SJCRH30 (cell line): ENCODE measurements at places on chromosomes 7 and 10.

GRCh38 chr7:112876877-112877276 is 86.7 kb upstream of the TMEM168 start:
- DNase-seq: no peak

- DNase-seq: no peak
Observed at GRCh38 chr10:108307250-108307924, 1142.9 kb upstream of the SORCS1 start.

GRCh38 chr7:149883452-149883861 is 9.7 kb downstream of the ATP6V0E2 start:
- DNase-seq: peak; percentile 60

GRCh38 chr7:91355695-91356435 is 91.6 kb downstream of the FZD1 start:
- DNase-seq: no peak

DNA sequence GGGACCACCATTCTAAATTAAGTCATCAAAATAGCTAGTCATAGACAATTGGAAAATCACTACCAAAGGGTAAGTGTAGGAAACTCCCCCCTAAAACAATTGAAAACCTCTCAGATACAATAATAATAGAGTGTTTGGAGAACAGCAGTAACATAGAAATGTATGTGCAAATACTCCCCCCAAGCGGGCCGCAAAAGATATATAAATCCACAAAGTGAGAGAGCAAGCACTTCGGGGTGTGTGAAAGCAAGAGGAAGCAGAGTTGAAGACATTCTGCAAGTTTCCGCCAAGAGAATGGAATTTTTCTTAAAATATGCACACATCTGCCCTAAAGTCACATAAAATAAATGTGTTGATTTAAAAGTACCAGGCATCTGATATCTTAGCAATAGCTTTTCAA is 33.3 kb downstream of the CHCHD3 start:
- no peak for DNase-seq

DNA sequence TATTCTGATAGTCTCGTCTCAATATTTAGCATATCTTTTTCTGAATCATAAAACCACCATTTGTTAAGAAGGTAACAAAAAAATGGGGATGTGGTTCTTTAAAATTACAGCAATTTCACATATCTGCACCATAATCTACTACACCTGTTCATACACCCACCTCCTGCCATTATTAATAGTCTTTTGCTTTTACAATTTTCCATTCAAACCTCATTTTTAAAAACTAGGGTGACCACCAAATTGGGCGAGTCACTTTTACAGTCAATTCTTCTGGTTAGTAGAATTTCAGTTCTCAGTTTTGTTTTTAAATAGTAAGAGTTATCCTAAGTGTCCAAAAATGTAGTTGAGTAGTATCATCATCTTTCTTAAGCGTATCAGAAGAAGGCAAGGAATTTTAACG is 48.4 kb upstream of the GSAP start:
- DNase-seq: no peak

- no peak for DNase-seq
Observed at GRCh38 chr7:71343039-71343438, 211.1 kb downstream of the GALNT17 start.

DNA sequence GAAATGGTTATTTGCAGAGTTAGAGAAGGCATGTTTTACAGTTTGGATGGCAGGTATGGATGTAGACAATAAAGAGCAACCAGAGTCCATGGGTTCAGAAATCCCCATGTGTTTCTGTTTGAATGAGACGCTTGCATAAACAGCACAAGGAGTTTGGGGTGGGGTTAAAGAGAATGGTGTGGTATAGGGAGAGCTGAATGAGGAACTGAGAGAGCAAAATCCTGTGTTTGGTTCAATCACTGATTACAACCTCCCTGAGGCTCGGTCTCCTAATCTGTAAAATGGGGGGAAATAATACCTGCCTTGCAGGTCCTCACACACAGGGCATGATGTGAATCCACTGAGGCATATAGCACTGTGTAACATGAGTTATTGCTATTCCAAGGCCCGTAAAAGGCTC is 23.7 kb downstream of the CAV1 start:
- no peak for DNase-seq

GRCh38 chr10:74924251-74924963 is 98.0 kb downstream of the KAT6B start:
- DNase-seq: no peak

DNA sequence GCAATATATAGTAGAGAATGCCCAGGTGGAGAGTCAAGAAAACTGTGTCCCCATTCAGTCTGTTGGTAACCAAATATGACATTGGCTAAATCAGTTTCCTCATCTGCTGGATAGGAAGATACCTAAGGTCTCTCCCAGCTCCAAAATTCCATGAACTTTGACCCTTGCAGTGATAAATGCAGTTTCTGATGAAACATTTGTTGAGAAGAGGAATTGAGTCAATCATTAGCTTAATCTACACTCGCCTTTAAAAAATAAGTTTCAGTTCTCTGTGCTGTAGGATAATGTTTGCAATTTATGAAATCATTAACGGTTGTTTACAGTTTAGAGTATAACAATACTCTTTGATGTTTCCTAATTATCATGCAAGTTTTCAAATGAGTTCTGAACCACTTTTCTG is 38.0 kb upstream of the SLC25A13 start:
- DNase-seq: no peak

GRCh38 chr7:94237417-94237816 is 157.3 kb upstream of the COL1A2 start:
- no peak for DNase-seq

- no peak for DNase-seq
Observed at GRCh38 chr7:48305661-48306060, 134.4 kb downstream of the ABCA13 start.

DNA sequence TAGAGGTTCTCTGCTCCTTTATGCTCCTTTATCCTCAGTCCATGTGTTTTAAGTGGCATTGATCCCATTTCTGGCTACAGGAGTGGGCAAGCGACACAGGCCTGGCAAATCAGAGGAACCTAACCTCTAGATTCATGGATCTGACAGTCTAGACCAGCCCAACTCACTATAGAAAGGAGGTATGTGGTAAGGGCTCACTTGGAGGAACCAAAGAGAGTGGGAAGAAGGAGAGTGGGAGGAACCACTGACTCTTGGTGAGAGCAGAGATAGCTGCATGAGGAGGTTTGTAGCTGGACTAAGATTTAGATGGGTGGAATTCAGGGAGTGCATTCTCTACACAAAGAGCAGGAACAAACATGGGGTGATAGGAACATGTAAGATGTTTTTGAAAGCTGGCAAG is 11.6 kb upstream of the FRAT1 start:
- DNase-seq: no peak

- DNase-seq: no peak
Observed at GRCh38 chr7:87146740-87147386, 5.4 kb upstream of the DMTF1 start.

DNA sequence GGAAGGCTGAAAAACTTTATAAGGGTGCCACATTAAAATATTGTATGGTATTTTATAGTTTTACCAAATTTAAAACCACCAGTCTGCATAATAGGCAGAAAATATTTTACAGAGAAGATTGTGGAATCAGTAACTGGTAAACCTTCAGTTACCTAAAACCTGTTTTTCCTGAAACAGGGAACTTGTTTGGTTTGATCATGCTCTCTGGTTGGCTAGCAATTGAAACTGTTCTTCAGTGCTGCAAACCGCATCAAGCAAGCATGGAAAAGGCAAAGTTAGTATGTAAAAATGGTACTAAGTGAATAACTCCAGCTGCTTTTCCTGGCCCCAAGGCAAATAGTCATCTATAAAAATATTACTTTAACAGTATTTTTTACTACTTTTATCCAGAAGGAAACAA is 316.9 kb upstream of the LRRN3 start:
- no peak for DNase-seq

DNA sequence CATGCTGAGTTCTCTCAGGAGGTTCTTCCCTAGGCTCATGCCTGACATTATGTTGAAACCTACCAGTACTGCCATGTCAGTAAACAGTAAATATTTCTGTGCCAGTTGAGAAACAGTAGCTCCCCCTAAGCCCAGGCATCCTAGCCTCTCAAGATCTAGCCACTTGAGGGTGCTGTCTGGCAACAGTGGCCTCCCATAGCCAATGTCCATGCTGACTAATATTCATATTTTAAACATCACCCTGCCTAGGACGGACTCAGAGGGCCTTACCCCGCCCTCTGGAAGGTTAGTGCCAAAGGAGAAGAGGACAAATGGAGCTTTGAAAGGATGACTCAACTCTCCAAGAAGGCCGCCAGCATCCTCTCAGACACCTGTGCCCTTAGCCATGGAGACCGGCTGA is 7.7 kb downstream of the ACSM6 start:
- no peak for DNase-seq

DNA sequence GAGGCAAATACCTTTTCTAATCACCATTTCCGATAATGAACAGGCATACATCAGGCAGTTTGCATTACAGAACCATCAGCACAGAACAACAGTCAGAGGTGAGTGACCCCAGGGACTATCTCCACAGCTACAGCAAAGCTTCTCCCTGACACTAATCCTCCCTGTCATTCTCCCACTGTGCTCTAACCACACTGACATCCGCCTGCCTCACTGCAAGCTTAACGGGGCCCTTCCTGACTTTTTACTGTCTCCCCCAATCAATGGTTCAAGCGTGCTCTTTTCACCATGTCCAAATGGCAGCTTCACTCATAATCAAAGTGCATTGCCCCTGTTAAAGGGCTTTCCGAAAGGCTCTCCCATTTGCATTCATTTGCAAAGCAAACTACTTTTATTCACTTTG is 196.3 kb downstream of the DNAJC1 start:
- DNase-seq: peak; percentile 43
